HEK293T (cell line): ENCODE measurements at places on chromosomes 4 and X.

- no peak for DNase-seq
Measured at GRCh38 chrX:53075011-53075410, 7.2 kb upstream of the TSPYL2 start.

GRCh38 chr4:22072726-22073125 lies 124.2 kb upstream of the KCNIP4 start:
- no peak for DNase-seq

DNA sequence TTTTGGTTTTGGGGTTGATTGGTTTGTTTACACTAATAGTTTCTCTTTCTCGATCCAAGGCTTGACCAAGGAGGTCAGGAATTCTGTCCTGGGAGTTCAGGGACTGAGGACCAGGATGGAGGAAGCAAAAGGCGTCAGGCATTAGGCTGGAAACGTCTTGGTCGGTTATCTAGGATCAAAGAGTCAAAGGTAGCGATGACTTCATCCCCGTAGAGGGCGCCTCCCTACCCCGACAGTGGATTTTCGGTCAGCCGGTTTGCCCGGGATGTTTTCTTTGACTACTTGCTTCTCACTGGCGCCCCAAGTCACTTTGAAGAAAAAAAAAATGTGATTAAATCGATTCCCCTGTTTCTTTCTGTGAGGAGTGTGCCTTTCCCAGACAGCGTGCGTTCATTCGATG lies 980 bp upstream of the FHDC1 start:
- no peak for DNase-seq

DNA sequence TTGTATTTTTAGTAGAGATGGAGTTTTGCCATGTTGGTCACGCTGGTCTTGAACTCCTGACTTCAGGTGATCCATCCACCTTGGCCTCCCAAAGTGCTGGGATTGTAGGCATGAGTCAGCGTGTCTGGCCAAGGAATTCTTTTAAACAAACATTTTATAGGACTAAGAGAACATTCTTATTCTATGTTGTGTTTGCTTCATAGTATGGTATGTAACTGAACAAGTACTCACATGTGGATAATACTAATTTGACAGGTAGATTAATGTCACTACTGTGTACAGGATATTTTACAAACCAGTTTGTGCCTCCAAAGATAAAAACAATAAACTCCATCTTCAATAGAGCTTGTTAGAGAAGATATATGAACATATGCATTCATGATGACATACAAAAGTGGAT lies 1353.4 kb downstream of the PCDH7 start:
- DNase-seq = no peak

- no peak for DNase-seq
Measured at GRCh38 chr4:7172946-7173345, 19.4 kb upstream of the SORCS2 start.

GRCh38 chr4:148649652-148650331 lies 207.6 kb upstream of the NR3C2 start:
- DNase-seq = no peak

DNA sequence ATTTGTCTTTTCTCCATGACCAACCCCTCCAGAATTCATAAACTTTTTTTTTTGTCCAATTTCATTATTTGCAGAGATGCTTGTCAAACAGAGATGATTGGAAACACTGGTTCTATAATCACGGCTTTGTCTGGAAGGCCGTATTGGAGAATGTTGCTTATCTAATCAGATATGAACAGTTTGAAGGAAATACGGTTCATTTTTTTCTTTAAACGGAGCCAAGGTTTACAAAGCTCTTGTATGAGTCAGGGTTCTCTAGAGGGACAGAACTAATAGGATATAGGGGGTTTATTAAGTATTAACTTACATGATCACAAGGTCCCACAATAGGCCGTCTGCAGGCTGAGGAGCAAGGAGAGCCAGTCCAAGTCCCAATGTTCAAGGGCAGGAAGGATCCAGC lies 1415.8 kb downstream of the C4orf33 start:
- DNase-seq = no peak

GRCh38 chrX:107713543-107714205 lies 61.9 kb downstream of the TSC22D3 start:
- no peak for DNase-seq

GRCh38 chr4:19051831-19052230 lies 1030.3 kb upstream of the LCORL start:
- DNase-seq = no peak
